Central memory CD8-positive, alpha-beta T cell (primary cell): ENCODE measurements at places on chromosomes 13 and 19.

- DNase-seq, result no peak
Observed at GRCh38 chr13:45849408-45849807, 2.1 kb downstream of the SIAH3 start.

DNA sequence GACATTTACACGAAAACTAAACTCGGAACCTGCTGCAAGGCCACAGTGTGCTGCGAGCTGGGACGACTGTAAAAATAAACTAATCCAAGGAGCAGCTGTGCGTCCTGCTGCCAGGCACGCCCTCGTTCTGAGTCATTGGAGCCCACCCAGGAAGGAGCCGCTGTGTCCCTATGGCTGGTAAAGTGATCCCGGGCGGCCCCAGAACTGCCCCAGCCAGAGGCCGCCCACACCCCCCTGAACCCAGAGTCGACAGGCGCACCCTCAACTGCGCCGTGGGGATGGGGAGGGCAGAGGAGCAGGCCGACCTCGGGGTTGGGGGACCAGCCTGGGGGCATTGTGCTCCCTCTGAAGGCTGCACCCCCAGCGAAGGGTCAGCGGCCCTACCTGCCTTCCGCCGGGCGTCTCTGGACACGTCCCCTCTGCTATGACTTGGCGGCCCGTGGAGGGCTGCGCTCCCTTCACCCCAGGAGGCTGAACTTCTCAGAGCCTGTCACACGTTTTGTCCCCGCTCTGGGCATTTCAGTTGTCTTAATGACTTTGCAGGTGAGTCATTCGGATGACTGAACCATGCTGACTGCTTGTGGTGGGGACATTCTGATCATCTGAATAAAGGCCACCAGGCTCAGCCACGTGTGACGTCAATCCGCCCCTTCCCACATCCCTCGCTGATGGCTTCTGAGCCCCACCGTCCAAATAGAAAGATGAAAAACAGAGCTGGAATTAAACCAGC, 42.7 kb downstream of the ADPRHL1 start:
- DNase-seq, result no peak

GRCh38 chr13:62113179-62113578, 697.5 kb upstream of the PCDH20 start:
- no peak for DNase-seq

DNA sequence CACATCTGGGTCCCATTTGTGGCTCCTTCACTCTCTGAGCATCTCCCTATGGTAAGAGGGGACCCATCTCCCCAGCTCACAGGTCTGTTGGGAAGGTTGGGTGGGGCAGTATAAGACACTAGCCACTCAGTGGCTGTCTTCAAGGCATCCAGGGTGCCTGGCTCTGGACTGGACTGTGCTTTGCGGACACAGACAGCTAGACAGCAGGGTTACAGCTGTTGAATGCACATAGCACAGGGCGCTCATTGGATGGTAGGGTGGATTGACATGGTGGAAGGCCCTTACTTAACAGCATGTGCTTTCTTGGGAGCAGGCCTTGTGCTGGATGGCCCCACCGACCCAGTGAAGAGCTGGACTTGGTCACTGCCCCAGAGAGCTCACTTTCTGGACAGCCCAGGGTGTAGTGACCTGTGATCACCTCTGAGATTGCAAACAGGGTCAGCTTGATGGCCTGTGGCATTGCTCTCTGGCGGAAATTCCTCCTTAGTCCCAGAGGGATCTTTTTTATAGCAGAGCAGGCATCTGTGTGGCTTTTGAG, 1.9 kb downstream of the ZNF444 start:
- no peak for DNase-seq

DNA sequence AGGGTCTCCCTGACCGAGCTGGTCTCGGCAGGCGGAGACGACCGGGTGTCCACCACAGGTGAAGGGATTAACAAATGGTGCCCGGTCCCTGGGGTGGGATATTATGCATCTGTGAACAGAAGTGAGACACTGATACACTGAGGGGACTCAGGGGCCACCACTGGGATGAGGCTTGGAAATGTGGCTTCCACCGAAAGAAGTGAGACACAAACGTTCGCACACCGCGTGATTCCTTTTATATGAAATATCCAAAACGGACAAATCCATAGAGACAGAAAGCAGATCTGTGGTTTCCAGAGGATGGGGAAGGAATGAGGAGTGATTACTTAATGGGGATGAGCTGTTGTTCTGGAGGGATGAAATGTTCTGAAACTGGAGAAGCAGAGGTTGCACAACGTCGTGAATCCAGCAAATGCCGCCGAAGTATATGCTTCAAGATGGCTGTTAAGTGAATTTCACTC, 47.5 kb downstream of the C13orf46 start:
- no peak for DNase-seq

- DNase-seq, result no peak
Observed at GRCh38 chr13:35388441-35389355, 87.8 kb downstream of the MAB21L1 start.

DNA sequence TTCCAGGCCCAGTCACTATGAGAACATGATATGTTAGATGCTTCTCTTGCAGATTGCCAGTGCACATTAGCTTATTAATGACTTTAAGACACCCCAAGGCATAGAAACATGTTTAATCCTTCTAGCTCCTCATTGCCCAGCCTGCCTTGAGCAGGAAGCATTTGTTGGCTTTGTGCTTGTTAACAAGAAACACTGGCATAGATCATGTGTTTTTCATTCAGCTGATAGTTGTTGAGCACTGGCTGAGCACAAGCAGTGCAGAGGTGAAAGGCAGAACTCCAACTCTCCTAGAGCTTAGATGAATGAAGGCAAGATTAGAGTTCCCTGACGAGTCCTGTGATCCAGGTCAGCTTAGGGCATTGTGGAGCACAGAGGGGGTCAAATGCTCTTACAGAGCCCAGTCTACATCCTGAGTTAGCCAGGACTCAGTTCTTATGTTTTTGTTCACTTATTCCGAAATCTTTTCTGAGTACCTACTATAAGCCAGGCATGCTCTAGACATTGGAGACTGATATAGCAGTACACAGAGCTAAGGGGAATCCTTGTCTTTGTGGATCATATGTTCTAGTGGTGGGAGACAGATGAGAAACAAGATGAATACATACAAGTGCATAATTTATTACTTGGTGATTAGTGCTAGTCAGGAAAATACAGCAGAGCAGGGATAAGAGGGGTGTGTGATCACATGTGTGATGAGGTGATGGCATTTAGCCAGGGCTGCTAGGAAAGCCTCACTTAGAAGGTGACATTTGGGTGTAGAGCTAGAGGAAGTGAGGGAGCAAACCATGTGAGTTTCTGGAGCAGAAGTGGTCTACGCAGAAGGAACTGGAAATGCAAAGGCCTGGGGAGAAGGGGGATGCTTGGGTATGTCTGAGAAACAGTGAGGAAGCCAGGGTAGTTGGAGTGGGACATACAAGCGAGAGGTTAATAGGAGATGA, 101.2 kb downstream of the WASF3 start:
- no peak for DNase-seq

GRCh38 chr13:89212186-89212585, 1541.0 kb downstream of the SLITRK5 start:
- DNase-seq, result no peak

DNA sequence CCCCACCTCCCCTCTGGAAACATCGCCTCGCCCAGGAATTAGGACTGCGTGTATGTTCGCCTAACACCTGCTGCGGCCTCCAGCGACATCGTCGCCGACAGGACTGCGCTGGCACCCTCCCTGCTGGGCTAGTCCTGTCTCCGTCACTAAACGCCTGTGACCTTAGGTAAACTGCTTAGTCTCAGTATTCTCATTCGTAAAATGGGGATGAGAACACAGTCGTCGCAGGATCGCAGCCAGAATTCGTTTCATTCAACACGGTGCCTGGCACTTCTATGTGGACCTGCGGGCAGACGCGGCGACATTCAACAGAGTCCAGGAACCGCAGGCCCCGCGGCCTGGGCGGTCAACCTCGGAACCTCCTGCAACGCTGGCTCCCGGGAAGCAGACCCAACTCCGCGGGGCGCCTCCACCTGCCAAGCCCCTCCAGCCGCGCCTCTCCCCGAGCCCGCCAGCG, 485 bp downstream of the CRYL1 start:
- no peak for DNase-seq

DNA sequence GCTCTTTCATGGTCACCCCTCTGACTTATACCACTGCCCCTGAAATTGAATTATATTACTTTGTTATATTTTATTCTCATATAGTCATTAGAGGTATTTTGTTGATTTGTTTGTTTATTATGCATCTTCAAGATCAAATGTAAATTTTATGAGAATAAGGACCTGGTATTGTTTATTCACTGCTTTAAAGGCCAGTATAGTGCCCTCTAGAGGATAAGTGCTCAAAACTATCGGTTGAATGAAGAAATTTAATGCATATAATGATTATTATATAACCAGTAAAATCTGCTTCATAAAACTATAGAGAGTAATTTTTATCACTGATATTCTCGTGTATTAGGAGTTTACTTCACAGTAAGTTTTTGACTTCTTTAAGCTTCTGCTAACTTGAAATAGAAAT, 1401.9 kb downstream of the SLITRK1 start:
- no peak for DNase-seq

DNA sequence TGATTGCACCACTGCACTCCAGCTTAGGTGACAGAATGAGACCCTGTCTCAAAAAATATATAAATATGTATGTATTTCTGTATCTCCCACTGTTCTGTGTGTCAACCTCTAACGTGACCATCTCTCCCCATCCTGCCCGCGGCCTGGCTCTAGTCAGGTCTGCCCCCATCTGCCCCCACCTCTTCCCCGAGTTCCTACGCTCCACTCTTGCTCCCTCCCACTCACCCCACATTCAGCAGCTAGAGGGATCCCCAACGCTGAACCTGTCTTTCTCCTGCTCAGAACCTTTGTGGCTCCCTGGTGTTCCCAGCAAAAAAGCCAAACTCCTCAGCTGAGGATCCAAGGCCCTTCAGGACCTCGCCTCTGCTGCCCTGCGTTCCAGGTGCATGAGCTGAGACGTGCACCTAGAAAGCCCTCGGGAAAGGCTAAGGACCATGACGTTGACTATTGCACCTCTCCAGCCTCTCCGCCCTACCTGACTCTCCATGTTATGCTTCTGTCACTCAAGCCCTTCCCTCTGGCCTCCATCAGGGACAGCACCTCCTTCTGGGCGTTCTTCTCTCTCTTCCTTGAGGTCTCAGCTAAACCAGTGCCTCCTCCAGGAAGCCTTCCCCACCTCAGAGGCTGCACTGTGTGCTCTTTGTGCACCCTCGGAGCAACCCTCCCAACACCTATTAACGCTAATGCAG, 18.1 kb downstream of the AKT2 start:
- no peak for DNase-seq

- no peak for DNase-seq
Observed at GRCh38 chr13:100432611-100433010, 156.0 kb downstream of the GGACT start.
